ENCODE measurements at places on chromosomes 7 and 10.

GRCh38 chr7:99393355-99394187 is 14.8 kb downstream of the PDAP1 start:
- no peak for DNase-seq

- DNase-seq, result no peak
These were observed 78.9 kb upstream of the NXPH1 start for GRCh38 chr7:8354503-8354902.

DNA sequence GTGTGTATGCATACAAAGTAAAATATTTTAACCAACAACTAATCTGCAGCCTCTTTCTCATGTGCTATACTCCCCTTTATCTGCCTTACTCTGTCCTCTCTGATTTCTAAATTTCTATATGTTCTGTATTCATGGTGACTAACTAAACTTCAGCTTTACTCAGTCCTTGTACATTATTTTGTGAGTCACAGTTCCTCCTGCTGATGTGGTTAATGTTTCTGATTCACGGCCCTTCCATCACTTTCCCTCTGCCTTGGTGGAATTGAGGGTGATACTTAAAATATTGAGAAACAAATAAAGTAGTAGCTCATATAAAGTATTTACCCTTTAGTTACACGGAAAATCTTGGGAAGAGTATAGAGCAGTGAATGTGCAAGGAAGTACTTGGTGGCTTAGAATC is 899.1 kb upstream of the ZWINT start:
- DNase-seq, result no peak

- no peak for DNase-seq
These were observed 173.6 kb upstream of the CXCL12 start for GRCh38 chr10:44558521-44558920.

DNA sequence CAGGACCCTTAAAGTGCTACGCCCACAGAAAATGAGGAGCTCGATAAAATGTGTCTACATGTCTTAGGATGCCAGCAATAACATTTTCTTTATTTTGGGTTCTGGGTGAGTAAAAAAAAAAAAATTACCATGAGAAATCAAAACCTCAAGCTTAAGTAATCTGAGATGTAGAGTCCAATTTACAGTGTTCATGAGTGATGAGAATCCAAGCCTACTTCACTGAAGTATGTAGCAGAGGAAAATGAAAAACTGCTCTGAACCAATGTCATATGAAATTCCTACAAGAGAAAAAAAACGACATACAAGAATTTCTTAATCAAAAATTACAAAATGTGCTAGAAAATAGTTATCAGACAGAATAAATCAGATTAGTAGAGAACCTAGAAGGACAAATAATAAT is 274.4 kb downstream of the HTR7 start:
- DNase-seq, result no peak

GRCh38 chr10:11763501-11763861 is 21.3 kb downstream of the ECHDC3 start:
- no peak for DNase-seq

DNA sequence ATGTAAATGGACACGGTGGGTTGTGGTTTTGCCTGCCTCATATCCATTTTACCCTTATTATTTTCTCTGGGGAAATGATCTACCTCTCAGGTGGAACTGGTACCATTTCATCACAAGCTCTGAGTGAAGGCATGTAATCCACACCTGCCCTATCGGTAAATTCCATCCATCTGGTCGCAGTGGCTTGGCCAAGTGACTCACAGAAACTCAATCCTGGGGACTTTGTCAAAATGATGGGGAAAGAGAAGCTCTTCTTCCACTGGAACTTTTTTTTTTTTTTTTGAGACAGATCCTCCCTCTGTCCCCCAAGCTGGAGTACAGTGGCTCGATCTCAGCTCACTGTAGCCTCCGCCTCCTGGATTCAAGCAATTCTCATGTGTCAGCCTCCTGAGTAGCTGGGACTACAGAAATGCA is 48.2 kb upstream of the ANKRD1 start:
- DNase-seq, result no peak

- DNase-seq, result no peak
These were observed 32.1 kb upstream of the SLC26A4 start for GRCh38 chr7:107628461-107629064.

GRCh38 chr10:108169846-108170245 is 1005.3 kb upstream of the SORCS1 start:
- DNase-seq, result no peak

- no peak for DNase-seq
These were observed 142.2 kb downstream of the TWIST1 start for GRCh38 chr7:18975276-18975675.

- DNase-seq, result no peak
These were observed 117.1 kb upstream of the PODXL start for GRCh38 chr7:131673576-131673975.

GRCh38 chr7:23618241-23618640 is 21.1 kb downstream of the CCDC126 start:
- no peak for DNase-seq

- no peak for DNase-seq
These were observed 105.3 kb downstream of the PARD3 start for GRCh38 chr10:34709637-34710390.

GRCh38 chr7:107744345-107744750 is 406 bp downstream of the CBLL1 start:
- no peak for DNase-seq

GRCh38 chr7:26508917-26509316 is 217.3 kb downstream of the SNX10 start:
- no peak for DNase-seq

- DNase-seq, result no peak
These were observed 156.3 kb upstream of the KMT2E start for GRCh38 chr7:104857458-104858425.

- DNase-seq, result no peak
These were observed 504.3 kb downstream of the TFEC start for GRCh38 chr7:115526278-115526677.

DNA sequence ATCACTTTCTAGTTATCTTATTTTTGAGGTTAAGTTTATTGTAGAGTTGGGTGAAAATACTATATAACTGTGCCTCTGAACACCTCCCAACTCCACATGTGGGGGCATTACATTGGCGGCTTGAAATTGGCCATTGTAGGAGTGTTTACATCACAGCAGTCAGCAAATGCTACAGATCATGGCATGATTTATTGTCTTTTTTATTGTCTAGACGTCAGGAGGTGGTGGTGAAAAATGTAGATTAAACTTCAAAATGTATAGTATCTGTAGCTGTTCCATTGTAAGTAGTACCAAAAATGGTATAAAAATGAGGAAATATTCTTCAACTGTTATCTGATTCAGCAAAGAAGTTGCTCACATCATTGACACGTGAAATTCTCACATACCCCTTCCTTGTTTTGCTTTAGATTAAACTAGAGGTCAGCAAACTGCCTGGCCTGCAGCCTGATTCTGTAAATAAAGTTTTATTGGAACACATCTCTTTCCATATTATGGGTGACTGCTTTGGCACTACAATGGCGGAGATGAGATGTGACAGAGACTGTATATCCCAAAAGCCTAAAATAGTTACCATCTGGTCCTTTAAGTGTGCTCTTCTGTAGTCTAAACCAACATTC is 35.0 kb downstream of the TAF3 start:
- no peak for DNase-seq

GRCh38 chr10:121524157-121524817 is 74.0 kb downstream of the FGFR2 start:
- no peak for DNase-seq

DNA sequence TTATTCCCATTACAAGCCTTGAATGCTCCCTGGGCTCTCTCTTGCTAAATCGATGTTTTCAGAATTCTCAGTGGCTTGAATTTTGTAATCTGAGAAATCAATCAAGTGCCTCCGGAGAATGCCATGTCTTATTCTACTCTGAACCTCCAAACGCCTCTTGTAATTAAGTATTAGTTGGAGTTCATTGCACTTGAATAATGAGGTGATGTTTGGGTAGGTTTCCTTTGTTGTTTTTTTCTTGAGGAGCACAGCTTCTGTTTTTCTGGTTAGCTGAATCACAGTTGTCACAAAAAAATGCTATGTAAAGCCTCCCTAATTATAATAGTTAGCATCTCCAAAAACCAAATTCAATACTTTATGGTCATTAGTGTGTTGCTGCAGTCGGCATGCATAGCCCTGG is 100.3 kb downstream of the PLPP4 start:
- no peak for DNase-seq

- no peak for DNase-seq
These were observed 10.4 kb upstream of the FAS start for GRCh38 chr10:88980247-88980646.

DNA sequence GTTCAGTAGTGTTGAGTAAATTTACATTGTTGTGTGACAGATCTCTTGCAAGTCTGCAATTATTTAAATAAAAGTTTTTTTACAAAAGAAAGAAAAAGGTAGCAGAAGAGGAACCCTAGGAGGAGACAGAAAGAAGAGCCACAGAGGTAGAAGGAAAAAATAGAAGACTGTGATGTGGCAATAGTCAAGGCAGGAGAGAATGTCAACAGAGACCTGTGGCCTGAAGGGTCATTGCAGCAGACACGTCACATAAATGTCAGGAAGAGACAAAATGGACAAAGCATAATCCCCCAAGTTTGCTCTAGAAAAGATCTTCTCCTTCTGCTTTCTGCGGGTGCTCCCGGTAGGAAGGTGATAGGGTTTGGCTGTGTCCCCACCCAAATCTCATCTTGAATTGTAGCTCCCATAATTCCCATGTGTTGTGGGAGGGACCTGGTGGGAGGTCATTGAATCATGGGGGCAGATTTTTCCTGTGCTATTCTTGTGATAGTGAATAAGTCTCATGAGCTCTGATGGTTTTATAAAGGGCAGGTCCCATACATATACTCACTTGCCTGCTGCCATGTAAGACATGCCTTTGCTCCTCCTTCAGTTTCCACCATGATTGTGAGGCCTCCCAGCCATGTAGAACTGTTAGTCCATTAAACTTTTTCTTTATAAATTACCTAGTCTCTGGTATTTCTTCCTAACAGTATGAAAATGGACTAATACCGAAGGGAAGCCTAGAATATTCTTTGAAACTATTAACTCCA is 41.1 kb upstream of the KDM7A start:
- no peak for DNase-seq

DNA sequence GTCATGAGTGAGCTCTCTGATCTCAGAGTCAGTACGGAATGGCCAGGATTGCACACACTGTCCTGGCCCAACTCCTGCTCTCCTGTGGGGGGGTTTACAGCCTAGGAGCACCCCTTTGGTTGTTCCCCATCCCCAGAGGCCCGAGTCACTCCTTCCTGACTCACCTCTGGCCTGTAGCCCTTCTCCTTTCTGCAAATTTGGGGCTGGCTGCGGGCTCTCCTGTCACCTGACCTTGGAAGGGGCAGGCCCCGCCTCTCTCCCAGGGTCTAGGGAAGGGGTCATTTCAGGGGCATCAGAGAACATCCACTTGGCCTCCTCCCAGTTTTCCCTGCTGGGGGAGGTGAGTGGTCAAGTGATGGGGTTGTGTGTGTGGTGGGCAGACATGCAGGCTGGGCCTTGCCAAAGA is 1.7 kb downstream of the NYAP1 start:
- no peak for DNase-seq

- no peak for DNase-seq
These were observed 63.7 kb upstream of the ARID5B start for GRCh38 chr10:61837755-61838171.

GRCh38 chr10:11424456-11425295 is 186.8 kb downstream of the USP6NL start:
- no peak for DNase-seq

- peak; percentile 50 for DNase-seq
These were observed 18.3 kb upstream of the HBP1 start for GRCh38 chr7:107150375-107151073.

DNA sequence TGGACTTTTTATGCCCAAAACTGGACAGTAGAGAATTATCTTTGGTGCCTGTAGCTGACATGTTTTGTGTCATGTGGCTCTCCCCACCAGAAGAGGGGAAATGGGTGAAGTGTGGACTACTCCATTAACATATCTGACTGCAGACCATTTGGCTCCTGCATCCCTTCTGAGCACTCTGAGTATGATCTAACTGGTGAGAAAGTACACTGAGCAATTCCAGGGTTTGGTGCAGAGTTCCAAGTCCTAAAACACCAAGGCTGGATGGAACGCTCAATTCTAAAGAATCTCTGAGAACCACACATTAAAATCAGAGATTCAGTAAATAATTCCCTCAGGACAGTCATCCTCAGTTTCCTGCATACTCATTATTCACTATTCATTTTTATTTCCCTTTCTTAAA is 22.8 kb upstream of the OSBPL3 start:
- DNase-seq, result no peak

DNA sequence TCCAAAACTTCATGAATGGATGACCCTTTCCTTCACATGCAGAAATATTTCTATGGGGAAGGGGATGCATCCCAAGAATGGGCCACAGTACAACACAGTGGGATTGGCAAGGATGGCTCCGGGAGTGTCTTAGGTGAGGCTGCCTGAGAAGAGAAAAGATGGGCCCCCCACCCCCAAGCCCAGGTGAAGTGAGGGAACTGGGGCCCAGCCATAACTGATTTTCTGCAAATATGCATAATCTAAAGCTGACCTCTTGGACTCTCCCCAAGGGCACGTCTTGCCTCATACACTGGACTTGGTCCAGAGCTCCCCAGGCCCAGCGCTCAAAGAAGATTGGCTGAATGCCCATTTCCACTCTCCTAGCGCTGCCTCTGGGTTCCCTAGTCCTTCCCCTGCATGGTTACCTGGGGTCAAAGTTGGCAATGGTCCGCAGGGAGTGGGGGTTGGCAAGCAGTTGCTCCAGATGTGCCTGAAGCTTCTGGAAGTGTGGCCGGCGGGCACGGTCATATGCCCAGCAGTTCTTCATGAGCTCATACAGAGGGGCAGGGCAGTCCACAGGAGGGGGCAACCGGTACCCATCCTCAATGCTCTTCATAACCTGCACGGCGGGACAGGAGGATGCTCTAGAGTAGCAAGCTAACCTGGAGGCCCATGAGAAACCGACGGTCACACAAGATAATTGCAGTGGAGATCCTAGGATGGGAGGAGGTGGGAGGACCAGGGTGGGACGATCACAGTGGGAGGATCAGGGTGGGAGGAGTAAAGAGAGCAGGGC is 12.3 kb downstream of the ZYX start:
- DNase-seq, result no peak

DNA sequence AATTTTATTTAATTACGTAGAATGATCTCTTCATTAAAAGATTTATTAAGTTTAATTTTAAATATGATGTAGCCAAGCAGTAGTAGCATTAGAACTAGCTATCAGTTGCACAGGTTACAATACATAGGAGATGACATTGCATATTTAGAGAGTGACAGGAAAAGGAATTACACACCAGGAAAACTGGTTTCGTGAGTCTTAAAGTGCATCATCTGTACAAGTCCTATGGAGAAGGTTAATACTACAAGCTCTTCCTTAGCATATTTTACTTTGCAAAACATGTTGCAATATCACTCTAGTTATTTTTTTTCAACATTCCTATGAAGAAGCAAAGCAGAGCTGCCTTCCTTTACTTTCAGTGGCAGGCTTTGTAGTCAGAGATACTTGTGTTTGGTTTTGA is 20.2 kb upstream of the SEM1 start:
- DNase-seq, result no peak

GRCh38 chr10:59905066-59905730 is 1.2 kb downstream of the CCDC6 start:
- DNase-seq, result peak; percentile 34

DNA sequence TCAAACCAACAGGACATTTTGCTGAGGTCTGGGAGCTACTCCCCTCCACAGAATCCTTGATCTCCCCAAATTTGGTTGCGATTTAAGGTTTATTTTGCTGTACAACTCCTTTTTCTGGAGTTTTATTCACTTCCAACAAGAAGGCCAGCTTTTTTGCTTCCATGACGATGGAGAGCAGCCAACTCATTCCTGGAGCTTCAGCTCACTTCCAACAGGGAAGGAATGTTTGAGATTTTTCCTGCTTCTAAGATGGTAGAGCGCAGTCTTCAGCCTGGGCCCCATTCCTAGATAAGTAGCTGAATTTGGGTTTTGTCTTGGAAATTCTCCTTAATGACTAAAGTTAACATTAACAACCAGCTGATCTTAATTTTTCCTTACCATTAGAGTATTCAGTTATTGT is 30.9 kb upstream of the CREB3L2 start:
- DNase-seq, result no peak
